ENCODE measurements at places on chromosomes 16 and 17. TPM values are rescaled to one million over a fixed set of nuclear protein-coding genes. Genes with fewer than 3 reads are reported as not detected.

Gene ZNF597
- 1.1 TPM for total RNA-seq

Gene MRPL28
- total RNA-seq = 139 TPM

Gene CCL3
- not detected for total RNA-seq

Gene DLX4
- total RNA-seq = 3.3 TPM

Gene CHST5
- total RNA-seq = 0.06 TPM

Gene CACNG5
- total RNA-seq = not detected

Gene PRR35
- 0.12 TPM for total RNA-seq

Gene FKBP10
- total RNA-seq = 112 TPM

Gene PITPNM3
- total RNA-seq = 2.2 TPM

Gene MT1A
- 34.1 TPM for total RNA-seq

Gene HEATR9
- not detected for total RNA-seq

Gene HASPIN
- total RNA-seq = 11.9 TPM

Gene SLC9A5
- 1.4 TPM for total RNA-seq

Gene ZNF19
- 1.8 TPM for total RNA-seq

Gene CD19
- total RNA-seq = not detected

Gene PSMD7
- total RNA-seq = 139 TPM

Gene ANKFY1
- 30.3 TPM for total RNA-seq

Gene GAST
- not detected for total RNA-seq

Gene DNAJC7
- 113 TPM for total RNA-seq

Gene SRCAP
- 25.8 TPM for total RNA-seq

Gene GID4
- 9.3 TPM for total RNA-seq

Gene ESRP2
- 0.13 TPM for total RNA-seq

Gene MCRIP1
- 74.7 TPM for total RNA-seq

Gene NPIPA3
- total RNA-seq = 1.1 TPM

All from A549 treated with Mapracorat at 1 μM for 4 hours (cell line).